ENCODE measurements at places on chromosomes 13 and 19.
A peak's percentile ranks its signal among the peaks of the same experiment; 100 is the strongest.

GRCh38 chr13:24133021-24133795 is 27.3 kb upstream of the SPATA13 start:
- DNase-seq, result no peak

DNA sequence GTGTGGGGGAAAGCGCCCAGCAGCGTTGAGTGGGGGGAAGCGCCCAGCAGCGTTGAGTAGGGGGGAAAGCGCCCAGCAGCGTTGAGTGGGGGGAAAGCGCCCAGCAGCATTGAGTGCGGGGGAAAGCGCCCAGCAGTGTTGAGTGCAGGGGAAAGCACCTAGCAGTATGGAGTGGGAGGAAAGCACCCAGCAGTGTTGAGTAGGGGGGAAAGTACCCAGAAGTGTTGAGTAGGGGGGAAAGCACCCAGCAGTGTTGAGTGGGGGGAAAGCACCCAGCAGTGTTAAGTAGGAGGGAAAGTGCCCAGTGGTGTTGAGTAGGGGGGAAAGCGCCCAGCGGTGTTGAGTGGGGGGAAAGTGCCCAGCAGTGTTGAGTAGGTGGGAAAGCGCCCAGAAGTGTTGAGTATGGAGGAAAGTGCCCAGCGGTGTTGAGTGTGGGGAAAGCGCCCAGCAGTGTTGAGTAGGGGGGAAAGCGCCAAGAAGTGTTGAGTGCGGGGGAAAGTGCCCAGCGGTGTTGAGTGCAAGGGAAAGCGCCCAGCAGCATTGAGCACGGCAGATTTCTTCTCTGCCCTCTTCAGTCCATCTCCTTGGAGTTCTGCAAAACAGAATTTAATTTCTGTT is 138.4 kb downstream of the ATP11A start:
- no peak for DNase-seq

DNA sequence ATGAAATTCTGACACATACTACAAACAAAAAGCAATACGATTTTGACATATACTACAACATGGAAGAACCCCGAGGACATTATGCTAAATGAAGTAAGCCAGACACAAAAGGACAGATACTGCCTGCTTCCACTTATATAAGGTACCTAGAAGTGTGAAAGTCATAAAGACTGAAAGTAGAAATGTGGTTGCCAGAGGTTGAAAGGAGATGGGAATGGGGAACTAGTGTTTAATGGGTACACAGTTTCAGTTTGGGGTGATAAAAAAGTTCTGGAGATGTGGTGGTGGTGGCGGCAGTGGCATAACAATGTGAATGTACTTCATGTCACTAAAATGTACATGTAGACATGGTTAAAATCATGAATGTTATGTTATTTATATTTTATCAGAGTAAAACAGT is 12.1 kb upstream of the NDFIP2 start:
- no peak for DNase-seq

DNA sequence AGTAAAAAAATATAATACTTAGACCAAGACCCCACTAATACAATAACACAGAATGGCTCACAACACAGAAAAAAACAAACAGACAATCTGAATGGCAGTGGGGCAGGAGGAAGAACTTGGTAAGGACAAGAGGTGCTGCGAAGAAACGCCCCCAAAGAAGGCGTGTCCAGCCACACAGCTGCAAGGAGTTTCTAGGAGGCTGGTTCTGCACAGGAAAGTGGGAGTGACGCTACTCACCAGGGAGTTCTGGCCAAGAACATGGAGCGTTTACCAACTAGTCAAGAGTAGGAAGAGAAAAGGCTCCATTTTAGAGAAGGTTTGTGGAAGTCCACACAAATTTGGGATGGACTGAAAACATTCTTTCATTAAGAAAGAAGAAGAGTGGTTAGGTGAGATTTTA is 95.3 kb upstream of the SLC15A1 start:
- DNase-seq, result no peak

GRCh38 chr19:16739546-16739945 is 19.9 kb downstream of the NWD1 start:
- DNase-seq, result no peak

DNA sequence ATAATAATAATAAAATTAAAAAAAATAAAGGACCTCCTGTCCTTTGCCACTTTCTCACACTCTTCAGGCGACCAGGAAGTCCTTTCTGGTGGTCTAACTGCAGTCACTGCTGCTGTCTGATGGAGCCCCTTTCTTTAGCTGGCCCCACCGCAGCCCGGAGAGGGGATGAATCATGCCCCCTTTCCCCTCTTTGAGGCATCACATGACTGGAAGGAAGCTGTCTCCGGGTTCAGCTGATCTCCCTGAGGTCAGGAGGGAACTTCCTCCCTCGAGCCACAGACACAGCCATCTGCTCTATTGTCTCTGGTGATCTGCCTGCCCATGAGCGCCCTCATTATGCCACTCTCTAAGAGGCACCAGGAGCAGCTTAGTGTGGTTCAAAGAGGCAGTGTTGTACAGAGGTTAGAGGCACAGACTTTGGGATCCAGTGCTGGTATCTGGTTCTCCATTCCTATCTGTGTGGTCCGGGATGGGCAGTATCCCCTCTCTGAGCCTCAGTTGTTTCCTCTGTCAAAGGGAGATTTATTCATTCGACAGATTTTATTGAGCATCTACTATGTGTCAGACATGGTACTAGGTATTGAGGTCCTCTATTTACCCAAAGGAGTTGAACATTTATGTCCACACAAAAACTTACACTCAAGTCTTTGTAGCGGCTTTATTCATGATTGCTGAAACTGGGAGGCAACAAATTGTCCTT is 30.0 kb downstream of the VAV1 start:
- DNase-seq, result peak; percentile 30

- no peak for DNase-seq
Measured at GRCh38 chr13:22060187-22060586, 389.3 kb downstream of the FGF9 start.

GRCh38 chr13:60047918-60048317 is 115.8 kb downstream of the DIAPH3 start:
- no peak for DNase-seq

DNA sequence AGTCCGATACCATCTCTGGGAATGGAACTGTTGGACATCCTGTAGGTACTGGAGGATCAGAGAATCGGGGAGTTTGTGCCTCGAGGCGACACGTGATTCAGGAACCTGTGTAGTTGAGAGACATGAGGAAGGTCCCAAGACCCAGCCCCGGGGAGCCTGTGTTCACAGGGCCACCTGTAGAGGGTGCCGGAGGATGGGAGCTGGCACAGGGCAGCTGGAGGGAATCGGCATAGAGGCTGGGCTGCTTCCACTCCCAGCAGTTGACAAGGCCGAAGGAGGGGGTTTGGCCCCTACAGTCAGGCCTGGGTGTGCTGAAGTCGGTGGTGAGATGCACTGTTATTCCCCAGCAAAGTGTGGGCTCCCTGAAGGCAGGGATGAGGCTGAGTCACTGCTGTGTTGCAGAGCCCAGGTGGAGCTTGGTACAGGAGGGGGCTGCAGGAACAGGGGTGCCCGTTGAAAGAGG is 2.5 kb upstream of the ISYNA1 start:
- DNase-seq, result no peak

- DNase-seq, result no peak
Measured at GRCh38 chr19:28492621-28493020, 720.3 kb downstream of the UQCRFS1 start.

- no peak for DNase-seq
Measured at GRCh38 chr13:94610475-94610874, 8.8 kb downstream of the GPR180 start.

- DNase-seq, result no peak
Measured at GRCh38 chr19:19417628-19418245, 12.3 kb downstream of the GATAD2A start.

- DNase-seq, result no peak
Measured at GRCh38 chr19:41217741-41218140, 1.3 kb upstream of the AXL start.

- DNase-seq, result no peak
Measured at GRCh38 chr13:77928909-77929308, 10.3 kb upstream of the EDNRB start.

DNA sequence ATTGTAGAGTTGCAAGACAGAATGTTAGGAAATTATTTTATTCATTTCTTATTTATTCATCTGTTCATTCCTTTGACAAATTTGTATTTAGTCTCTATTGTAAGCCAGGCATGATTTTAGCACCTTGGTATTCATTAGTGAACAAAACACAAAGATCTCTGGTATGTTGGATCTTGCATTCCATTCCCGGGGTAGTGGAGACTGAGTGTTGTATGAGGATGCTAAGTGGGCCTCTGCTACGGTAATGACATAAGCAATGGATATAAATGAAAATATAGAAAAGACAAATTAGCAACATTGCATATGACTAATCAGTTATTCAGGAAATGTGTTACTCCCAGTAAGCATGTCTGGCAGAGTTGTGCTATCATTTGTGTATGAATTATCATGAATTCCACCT is 449.3 kb downstream of the PCDH17 start:
- no peak for DNase-seq

- DNase-seq, result no peak
Measured at GRCh38 chr19:9835507-9835949, 410 bp downstream of the PIN1 start.

DNA sequence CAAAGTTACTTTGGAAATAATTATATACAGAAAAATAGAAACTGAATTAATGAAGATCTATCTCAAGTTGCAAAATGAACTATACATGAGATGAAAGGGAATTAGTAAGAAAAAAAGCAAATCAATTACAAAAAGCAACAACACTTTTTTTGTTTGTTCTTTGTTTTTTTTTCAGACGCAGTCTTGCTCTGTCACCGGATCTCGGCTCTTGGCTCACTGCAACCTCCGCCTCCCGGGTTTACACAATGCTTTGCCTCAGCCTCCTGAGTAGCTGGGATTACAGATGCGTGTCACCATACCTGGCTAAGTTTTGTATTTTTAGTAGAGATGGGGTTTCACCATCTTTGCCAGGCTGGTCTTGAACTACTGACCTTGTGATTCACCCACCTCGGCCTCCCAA is 2.2 kb downstream of the ZNF415 start:
- DNase-seq, result no peak

DNA sequence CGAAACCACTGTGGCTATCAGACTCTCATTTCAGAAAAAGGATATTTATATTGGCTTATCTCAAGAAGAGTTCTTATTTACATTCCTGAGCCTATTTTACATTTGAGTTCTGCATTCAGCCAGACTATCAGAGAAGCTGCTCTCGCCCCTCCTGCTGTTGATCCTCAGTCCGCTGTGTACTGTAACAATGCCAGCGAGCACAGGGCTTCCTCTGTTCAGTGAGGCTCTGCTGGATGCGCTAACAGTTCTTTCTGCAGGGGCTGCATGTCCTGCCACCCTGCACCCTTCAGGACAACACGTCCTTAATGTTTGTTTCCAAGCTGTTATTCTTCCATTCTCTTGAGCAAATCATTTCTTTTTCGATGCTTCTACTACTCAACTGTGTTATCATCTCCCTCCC is 463.7 kb upstream of the SGCG start:
- DNase-seq, result no peak

GRCh38 chr19:1016647-1017114 is 4.2 kb downstream of the TMEM259 start:
- DNase-seq, result no peak

DNA sequence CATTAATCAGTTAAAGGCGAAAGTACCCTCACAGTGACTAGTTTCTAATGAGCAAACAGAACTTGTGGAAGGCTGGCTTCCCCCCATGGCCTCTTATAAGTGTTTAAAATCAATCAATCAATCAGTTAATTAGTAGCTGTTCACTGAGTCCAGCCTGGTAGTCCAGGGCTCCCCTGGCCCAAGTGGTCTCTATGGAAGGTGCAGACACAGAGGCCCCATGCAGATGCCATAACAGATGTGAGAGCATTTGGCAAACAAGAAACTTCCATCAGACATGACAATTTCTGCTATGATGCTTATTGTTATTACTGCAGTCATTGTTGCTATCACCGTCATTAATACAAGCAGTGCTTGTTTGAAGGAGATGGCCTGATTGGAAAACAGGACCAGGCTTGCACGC is 179.0 kb upstream of the TSHZ3 start:
- no peak for DNase-seq

DNA sequence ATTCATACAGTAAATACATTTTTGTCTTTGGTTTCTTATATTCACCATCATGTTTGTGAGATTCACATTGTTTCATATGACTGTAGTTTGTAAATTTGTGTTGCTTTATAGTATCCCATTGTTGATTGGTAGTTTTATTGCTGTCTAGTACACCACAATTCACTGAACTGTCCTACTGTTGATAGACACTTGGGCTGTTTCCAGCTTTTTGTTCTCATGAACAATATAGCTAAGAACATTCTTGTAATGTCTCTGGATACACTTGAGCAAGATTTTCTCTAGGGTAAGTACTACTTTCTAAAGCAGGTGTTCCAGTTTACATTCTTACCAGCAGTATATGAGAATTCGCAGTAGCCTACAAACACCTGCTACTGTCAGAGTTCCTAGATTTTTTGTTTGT is 37.8 kb downstream of the SKA3 start:
- no peak for DNase-seq

GRCh38 chr19:5079071-5079774 is 110.3 kb downstream of the KDM4B start:
- DNase-seq, result no peak

GRCh38 chr13:73056565-73056962 is 2.2 kb upstream of the KLF5 start:
- DNase-seq, result no peak

GRCh38 chr13:35768551-35768950 is 292.1 kb upstream of the MAB21L1 start:
- no peak for DNase-seq

DNA sequence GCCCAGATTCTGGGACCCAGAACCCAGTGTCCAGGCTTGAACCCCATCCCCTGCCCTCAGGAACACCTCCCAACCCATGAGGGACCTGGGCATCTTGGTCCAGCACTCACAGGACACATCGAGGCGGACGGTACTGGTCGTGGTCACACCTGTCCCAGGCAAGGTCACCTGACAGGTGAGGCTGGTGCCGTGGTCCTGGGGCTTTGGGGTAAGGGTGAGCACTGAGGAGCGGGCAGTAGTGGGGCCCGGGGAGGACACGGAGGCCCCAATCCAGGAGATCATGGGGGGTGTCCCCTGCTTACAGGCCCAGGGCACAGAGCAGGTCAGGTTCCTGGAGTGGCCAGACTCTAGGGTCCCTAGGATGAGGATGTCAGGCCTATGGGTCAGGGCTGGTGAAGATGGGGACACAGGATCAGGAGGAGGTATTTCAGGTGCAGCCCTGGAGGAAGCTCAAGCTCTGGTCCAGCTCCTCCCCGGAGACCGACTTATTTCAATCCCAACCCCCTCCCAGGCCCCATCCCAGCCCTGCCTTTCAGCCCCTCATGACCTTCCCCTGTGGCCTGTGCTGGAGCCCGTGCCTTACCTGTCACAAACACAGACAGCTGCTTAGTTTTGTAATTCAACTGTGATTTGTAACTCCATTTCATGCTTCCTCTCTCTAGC is 772 bp downstream of the SIGLEC8 start:
- DNase-seq, result no peak
